ENCODE measurements at places on chromosomes 11 and 22.

GRCh38 chr22:29810216-29810615 is 27.9 kb downstream of the ASCC2 start:
- no peak for DNase-seq

DNA sequence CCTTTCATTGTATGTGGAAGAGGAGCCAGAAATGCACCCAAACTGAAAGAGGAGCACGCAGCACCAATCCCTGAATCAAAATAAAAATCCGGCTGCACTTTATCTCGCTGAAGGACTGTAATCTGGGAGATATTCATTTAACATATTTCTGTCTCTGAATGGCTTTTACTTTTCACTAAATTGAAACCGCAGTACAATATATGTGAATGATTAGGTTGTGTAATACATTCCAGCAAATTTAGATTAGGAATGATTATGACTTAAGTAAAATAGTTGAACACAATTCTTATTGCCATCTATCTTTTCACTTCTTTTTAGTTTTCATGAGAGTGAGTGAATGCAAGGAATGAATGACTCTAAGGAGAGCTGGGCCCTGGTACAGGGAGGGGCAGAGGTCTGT is 232.1 kb downstream of the ST3GAL4 start:
- no peak for DNase-seq

DNA sequence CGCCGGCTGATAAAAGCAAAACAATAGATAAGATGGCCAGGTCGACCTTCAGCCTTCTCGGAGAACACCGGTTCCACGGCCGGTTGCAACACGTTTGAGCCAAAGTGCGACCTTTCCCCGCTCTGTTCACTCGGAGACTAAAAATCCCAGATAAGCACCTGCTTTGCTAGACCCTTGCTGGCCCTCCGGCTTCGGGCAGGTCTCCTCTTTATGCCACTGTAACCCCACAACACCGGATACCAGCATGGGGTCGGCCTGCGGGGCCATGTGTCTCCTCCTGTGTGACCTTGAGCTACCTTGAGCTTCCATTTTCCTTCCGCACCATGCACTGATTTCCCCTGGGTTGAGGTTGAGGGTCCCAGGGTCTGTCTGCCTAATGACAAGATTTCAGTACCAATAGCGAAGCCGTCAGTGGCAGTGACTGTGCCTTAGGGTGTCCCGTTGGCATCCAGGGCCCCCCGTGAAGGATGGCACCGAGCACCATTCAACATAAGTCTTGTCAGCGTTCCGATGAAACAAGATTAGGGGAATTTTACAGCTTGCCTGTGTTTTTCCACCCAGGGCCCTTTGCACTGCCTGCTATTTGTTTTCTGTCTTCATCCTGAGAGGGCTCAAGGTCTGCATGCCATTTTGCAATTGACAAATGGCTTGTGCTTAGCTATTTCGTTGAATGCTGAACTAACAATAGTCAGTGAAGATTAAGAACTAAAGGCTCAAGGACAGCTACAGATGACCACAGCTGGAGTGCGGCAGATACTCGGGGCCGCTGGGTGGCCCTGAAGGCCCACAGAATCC is 118.6 kb downstream of the KCNQ1 start:
- no peak for DNase-seq

DNA sequence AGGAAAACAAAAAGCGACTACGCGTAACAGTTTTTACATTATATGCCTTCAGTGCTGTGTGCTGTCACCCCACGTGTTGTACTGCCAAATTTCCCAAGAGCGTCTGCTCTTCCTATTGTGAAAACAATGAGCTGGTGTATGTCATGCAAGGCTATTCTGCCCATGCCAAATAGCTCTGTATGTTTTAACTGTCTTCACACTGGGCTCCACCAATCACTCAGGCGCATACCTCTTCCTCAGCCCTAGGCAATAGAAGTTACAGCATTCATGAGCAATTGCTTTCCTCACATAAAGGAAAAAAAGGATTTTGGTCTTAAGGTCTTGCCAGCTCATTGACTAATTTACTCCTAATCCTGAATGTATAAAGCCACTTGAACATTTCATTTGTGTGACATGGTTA is 606.8 kb downstream of the NTM start:
- no peak for DNase-seq

- DNase-seq, result no peak
These were observed 1.0 kb upstream of the FNBP4 start for GRCh38 chr11:47768101-47768612.

GRCh38 chr22:49305214-49305965 is 522.3 kb downstream of the BRD1 start:
- DNase-seq, result peak; percentile 42

DNA sequence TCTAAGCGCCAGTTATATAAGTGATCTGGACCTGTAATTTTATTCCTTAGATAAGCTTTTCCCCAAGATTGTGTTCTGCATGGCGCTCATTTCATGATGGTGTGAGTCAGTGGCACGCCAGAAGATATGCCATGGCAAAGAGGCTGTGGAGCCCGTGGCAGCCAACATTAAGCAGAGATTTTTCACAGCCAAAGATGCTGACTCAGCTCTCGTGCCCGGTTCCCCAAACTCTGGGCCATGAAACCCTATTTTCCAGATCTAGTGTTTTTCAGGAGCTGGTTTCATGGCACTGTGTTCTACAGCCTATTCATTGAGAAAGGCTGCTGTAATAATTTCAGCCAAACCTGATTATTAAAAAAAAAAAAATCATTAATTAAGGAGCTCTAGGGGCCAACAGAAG is 15.4 kb upstream of the LINC01488 start:
- DNase-seq, result no peak

DNA sequence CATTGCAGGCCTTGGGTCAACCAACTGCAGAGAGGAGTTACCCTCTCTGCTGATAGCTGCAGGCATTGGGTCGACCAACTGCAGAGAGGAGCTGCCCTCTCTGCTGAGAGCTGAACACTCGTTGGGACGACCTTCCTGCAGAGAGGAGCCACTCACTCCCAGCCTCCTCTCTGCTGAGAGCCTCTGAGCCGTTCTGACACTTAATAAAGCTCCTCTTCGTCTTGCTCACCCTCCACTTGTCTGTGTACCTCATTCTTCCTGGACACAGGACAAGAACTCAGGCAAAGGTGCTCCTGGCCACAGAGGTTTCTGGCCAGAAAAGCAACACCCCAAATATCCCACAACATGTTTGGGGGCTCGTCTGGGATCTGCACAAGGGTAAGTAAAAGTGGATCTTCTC is 7.5 kb upstream of the PKP3 start:
- no peak for DNase-seq

GRCh38 chr11:35548925-35549561 is 23.6 kb upstream of the PAMR1 start:
- DNase-seq, result no peak

DNA sequence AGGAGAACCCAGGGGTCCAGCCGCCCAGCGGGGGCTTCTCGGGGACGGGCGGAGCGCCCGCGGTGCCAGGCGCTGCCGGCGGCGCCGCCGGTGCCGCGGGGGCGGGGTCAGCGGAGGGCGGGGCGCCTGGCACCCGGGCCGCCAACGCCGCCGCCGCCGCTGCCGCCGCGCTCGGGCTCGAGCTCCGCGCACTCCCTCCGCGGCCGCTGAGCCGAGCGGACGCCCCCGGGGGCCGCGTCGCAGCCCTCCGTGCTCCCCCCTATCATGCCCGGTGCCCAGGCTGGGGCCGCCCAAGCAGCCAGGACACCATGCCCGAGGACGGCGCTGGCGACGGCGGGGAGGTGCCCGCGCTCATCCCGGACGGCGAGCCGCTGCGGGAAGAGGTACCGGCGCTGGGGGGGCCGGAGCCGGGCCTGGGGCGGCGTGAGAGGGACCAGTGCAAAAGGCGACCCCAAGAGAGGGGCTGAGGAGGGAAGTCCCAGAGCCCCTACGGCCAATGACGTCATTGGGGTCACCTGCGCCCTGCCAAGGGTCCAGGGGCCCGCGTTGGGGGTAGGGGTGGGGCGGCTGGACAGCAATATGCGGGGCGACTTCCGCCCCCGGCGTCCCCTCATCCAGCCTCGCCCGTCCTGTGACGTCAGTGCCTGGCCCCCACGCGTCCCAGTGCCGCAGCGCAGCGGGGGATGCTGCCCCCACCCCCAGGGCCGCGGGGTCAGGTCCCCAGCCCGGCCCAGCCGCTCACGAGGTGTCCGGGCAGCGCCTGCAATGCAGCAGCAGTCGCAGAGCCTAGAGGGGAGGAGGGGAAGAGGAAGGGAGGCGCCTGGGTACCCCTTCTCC is at the start of gene TMEM151A:
Gene TMEM151A (plus strand): TSS at position 189 of the 837 bp plus-strand sequence. CDS start 120 bp downstream, at position 309.
- no peak for DNase-seq

DNA sequence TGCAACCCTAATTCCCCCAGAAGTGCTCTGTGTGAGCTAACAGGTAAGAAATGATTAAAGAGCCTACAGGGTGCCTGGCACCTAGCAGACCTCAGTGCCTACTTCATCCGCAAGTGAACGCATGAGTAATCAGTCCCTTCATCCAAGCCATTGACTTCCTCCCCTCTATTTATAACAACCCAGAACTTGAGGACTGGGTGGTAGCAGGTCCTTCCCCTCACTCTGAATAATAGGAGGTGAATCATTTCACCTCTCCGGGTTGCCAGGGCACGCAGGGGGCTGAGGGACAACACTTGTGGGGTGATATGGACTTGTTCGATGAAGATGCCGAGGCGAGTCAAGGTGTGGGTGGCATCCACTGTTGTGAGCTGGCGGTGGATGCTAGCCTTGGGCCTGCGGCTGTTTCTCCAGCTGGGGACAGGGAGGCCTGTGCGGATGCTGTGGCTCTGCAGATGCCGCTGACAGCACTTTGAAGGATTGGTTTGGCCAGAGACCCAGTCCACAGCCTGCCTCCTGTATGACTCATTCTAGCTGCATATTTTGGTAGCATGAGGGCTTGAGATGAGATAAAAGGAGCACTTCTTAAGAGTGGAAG is 11.7 kb upstream of the SORL1-AS1 start:
- DNase-seq, result peak; percentile 46

Measured in stimulated activated CD8-positive, alpha-beta memory T cell treated with anti-CD3 and anti-CD28 coated beads, Interleukin-7, amount 100 ng/mL, for 1 hour (primary cell).